Myometrial cell (primary cell): ENCODE measurements at places on chromosomes 6 and 20. TPM values are rescaled to one million over a fixed set of nuclear protein-coding genes. Genes with fewer than 3 reads are reported as not detected.

The LTB gene
- not detected in 2 replicates for total RNA-seq

The TOP1 gene
- 19.3 and 31.0 TPM in 2 replicates for total RNA-seq

The FABP7 gene
- total RNA-seq, result not detected in 2 replicates

The BANF2 gene
- total RNA-seq, result not detected in 2 replicates

The SEL1L2 gene
- total RNA-seq, result not detected in 2 replicates

The FNDC11 gene
- 1.1 and 1.7 TPM in 2 replicates for total RNA-seq

The TRIM10 gene
- total RNA-seq, result not detected in 2 replicates

The BPIFB1 gene
- total RNA-seq, result not detected in 2 replicates

The FHL5 gene
- total RNA-seq, result not detected in 2 replicates

The HLA-DMB gene
- total RNA-seq, result not detected in 2 replicates

The RGS17 gene
- total RNA-seq, result 9.2 and 13.8 TPM in 2 replicates

The KCNK16 gene
- total RNA-seq, result not detected in 2 replicates

The HTR1E gene
- total RNA-seq, result not detected in 2 replicates

The EEF1E1 gene
- total RNA-seq, result 35.2 and 58.8 TPM in 2 replicates

The SPTLC3 gene
- 2.1 and 4.9 TPM in 2 replicates for total RNA-seq

The UNC5CL gene
- total RNA-seq, result not detected in 2 replicates

The ROS1 gene
- 0.86 and 1.2 TPM in 2 replicates for total RNA-seq

The SNX5 gene
- 80.5 and 96.9 TPM in 2 replicates for total RNA-seq

The DEFB132 gene
- not detected in 2 replicates for total RNA-seq

The BHLHE23 gene
- not detected in 2 replicates for total RNA-seq

The ADGRF5 gene
- not detected in 2 replicates for total RNA-seq

The RBPJL gene
- total RNA-seq, result not detected in 2 replicates

The TLDC2 gene
- total RNA-seq, result not detected in 2 replicates

The SIRPG gene
- total RNA-seq, result not detected in 2 replicates

The SALL4 gene
- total RNA-seq, result not detected in 2 replicates

The ZFP57 gene
- 0.58 TPM in 1 of 2 replicates, not detected in the other for total RNA-seq

The BMP6 gene
- total RNA-seq, result under 0.01 and 1.1 TPM in 2 replicates

The TMEM244 gene
- total RNA-seq, result not detected in 2 replicates

The PRPF6 gene
- total RNA-seq, result 41.5 and 43.6 TPM in 2 replicates

The SLC13A3 gene
- 3.0 and 4.6 TPM in 2 replicates for total RNA-seq

The GABBR1 gene
- 7.1 and 8.6 TPM in 2 replicates for total RNA-seq

The EDN3 gene
- total RNA-seq, result not detected in 2 replicates

The MDC1 gene
- total RNA-seq, result 5.1 and 16.4 TPM in 2 replicates

The SLC17A3 gene
- total RNA-seq, result not detected in 2 replicates

The NOX3 gene
- total RNA-seq, result not detected in 2 replicates

The TTK gene
- total RNA-seq, result 20.5 and 30.3 TPM in 2 replicates

The HLA-DRB5 gene
- not detected in 2 replicates for total RNA-seq

The TFAP2C gene
- 8.0 and 8.6 TPM in 2 replicates for total RNA-seq

The MMP24 gene
- total RNA-seq, result 0.53 and 0.86 TPM in 2 replicates

The MED20 gene
- total RNA-seq, result 20.4 and 37.8 TPM in 2 replicates

The ID4 gene
- 3.5 and 4.4 TPM in 2 replicates for total RNA-seq
